ENCODE measurements at places on chromosomes 3 and 15.

DNA sequence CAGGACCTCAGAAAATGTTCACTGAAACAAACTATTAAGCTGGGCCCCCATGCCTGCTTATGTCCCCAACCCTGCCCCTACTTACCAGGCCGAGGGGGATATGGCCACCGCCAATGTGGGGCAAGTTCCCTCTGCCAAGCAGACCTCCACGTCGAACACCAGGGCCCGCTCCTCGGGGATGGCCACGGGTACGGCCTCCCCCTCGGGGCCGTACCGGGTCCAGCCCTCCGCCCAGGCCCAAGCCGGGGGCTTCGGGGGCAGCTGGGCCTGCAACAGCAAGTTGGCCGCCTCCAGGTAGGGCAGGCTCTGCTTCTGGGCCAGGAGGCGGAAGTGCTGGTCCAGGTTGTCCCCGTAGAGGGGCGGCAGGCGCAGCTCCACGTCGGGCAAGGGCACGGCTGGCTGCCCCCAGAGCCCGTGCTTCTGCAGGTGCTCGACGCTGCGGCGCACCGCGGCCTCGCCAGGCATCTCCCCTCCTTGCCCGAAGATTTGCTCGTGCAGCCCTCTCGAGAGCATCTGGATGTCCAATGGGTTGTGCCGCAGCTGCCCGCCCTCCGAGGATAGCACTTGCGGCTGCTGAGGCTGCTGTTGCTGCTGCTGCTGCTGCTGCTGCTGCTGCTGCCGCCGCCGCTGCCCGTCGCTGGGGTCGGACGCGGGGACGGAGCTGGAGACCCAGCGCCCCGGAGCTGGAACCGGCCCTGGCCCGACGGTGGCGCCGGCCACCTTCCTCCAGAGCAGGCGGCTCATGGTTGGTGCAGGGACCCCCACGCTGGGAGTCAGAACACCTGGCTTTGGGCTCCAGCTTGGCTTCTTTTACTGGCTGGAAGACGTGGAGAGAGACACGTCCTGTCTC lies 1.4 kb downstream of the POLG start:
- no peak for DNase-seq

DNA sequence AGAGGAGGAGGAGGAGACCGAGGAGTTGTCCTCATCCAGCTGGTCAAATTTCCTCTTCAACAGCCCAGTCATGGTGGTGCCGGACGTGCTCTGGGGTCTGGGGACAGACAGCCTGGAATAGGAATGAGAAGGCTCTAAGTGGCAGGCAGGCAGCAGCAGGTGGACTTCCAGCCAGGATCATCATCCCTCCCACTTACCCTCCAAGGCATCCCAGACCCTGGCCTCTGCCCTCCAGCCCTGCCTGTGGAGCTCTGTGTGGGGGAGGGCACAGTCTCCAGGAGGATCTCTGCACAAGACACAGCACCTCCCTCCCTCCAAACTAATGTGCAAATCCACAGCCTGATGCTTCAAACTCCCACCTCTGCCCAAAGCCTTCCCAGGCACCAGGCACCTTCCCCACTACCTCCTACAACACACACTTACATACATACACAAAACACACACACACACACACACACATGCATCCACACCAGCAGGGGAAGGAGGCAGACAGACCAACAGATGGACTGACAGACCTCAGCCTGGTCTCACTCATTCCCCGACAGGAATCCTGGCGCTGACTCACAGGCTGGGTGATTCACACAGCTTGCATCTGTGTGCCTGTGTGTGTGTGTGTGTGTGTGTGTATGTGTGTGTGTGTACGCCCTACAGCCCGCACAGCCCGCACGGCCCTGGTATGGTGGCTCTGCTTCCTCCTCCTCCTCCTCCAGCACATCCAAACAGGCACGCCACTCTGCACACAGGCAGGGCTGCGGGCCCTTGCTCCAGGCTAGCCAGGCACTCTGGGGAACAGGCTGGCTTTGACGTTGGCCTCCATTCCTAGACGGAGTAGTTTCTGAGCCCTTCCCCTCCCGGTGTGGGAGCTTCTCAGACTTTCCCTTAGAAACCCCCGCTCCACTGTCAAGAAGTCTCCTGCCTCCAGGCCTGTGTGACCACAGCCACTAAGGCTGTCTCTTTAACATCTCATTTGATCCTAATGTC lies 6.5 kb downstream of the CSRNP1 start:
- no peak for DNase-seq

DNA sequence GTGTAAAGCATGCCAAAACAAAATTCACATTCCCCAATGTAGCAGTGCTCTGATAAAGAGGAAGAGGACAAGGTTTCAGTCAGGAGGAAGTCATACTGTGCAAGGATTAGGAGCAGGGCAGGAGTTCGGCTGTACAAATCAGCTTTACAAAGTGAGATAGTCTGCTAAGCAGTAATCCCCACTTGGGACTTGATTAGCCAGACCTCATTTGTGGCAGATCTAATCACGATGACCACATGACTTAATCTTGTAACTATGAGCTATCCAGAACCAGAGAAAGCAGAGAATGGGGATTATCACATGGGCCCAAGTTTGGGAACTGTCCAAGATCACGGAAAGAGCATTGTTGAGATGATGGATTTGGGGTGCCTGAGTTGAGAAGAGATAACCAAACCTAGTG lies 7.8 kb downstream of the DCBLD2 start:
- no peak for DNase-seq

GRCh38 chr15:25184356-25185155 lies 229.8 kb downstream of the SNRPN start:
- DNase-seq: no peak

DNA sequence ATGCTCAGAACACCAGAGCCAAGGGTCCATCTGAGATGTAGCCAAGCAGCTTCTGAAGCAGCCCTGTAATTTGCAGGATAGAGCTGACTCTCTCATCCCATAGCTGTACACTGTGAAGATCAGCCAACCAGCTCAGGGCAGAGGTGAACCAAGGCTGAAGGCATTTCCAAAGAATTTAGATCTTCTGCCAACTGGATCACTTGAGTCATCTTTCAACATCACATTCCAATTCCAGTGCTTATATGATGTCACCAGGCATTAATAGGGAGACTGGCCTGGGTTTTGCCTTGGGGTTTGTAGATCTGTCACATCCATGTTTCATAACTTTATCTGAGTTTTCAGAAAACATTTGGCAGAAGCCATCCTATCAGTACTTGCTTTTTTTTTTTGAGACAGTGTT lies 98.2 kb downstream of the NR2F2 start:
- no peak for DNase-seq

DNA sequence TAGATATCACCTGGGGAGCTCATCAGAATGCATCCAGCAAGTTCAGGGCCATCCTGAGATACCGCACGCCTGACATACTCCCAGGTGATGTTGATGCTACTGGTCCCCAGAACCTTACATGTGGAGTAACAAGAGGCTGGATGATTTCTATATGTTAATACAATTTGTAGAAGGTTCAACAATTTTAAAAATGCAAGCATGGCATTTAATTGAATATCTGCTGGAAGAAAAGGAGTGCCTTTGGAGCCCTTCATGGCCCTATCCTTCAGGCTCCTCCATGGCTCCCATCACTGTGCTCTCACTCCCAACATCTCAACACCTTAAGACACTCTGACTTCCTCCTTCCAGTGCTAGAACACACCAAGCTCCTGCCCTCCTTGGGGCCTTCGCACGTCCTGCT lies 36.6 kb downstream of the LMCD1 start:
- DNase-seq: no peak

DNA sequence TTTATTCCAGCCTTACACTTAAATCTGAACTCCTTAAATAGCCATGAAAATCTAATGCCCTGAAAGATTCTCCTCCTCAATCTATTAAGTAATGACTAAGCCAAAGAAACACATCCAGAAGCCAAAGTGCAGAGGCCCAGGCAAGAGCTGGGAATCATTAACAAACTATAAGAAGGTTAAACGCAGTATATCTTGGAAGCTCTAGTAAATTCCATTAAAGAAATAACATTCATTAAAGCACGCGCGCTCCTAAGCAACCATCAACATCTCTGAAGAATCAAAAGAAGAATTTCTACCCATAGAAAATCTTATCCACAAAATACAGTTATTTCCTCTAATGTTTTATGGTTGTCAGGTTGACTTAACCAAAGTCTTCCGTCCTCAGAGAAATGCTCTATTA lies 29.5 kb downstream of the MB21D2 start:
- DNase-seq: no peak

DNA sequence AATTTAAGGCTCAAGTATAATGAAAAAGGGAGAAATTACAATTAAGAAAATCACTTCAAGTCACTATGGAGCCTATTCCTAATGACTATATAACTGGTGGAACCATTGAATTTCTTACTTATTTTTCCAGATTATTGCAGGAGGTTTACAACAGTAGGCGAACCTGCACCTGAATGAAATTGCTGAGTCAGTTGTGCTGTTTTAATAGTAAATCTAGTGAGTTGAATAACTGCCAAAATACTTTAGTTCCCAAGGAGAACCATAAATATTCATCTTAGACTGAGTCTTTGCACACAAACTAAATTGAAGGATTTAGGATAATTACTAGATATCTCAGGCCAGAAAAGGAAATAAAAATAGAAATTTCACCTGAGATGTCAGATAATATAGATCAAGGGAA lies 1052.8 kb downstream of the NAALADL2 start:
- DNase-seq: no peak

GRCh38 chr3:42071904-42072812 lies 19.0 kb upstream of the TRAK1 start:
- DNase-seq: no peak

- DNase-seq: no peak
Observed at GRCh38 chr3:171661484-171661883, 148.8 kb downstream of the PLD1 start.

- no peak for DNase-seq
Observed at GRCh38 chr3:142523921-142524566, 54.5 kb downstream of the ATR start.

DNA sequence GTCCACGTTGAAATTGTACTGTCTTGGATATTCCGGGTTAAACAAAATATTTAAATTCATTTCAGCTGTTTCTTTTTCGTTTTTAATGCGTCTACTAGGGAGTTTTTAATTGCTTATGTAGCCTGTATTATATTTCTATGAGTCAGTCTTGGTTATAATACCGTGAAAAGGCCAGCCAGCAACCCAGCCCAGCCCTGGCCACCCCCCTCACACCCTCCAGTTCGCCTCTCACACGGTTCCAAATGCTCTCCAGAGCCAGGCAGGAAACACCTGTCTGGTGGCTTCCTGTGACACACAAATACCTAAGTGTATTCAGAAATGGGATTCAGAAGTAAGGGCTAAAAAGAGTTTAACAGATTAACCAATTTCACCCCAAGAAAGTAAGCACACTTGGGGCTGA lies 4.4 kb downstream of the SH3BP5 start:
- no peak for DNase-seq

- no peak for DNase-seq
Observed at GRCh38 chr3:37435572-37435971, 261.2 kb upstream of the LRRFIP2 start.

GRCh38 chr3:72258361-72259141 lies 473.6 kb upstream of the PROK2 start:
- no peak for DNase-seq

GRCh38 chr3:196096382-196096953 lies 14.6 kb upstream of the TFRC start:
- no peak for DNase-seq

DNA sequence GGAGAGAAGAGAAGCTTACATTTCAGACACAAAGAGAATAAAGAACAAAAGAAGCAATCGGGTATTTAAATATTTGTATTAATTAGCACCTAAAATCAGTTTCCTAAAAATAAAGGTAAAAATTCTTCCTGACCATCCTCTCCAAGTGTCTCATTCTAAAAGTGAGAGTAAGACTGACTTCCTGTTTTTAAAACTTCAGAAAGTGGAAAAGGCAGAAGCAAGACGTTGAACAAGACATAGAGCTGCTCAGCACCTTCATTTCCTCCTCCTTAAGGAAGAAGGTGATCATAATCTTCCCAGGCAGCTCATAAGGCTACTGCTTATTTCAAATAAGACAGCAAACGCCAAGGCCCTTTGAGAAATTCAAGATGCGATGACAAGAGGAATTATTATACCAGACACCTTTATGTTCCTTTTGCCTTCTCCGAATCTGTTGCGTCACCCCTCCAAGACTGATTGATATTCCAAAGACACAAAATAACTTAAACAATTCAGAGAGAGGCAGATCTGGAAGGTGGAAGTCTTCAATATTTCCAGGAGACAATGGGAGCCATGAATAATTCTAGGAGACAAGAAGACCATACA lies 238.8 kb upstream of the TLE3 start:
- no peak for DNase-seq

DNA sequence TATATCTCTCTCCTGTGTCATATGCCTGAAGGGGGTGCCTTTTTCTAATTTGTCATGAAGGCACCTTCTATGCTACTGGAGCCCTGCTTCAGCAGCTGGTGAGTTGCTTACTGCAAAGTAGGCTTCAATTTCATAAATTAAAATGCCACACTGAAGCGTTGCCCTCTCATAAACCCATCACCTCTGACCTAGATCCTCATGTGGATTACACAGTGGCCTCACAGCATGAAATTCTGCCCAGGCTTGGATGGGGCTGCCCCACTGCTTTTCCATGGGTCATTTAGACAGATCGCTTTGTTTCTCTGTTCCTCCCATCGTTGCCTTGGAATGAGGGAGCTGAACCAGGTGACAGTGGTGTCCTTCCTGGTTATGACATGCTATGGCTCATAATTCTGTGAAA lies 131.2 kb downstream of the RPL22L1 start:
- no peak for DNase-seq

DNA sequence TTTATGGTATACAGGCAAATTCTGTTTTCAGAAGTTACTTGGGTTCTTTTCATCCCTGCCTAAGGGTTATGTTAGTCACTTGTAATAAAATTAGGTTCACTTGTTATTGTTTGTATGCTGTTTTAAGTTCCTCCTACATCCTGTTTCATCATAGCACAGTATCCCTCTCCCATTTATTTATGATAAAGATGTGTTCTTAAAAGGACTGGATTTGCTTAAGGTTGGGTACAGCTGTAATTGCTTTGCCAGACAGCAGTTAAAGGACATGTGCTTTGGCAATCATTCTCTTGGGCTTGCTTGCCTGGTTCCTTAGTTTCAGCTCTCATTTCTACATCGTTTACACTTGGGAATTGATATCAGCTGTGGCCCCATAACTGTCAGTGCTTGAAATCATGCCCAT lies 11.7 kb downstream of the ATP2C1 start:
- no peak for DNase-seq

GRCh38 chr15:25670621-25671020 lies 192.5 kb downstream of the ATP10A start:
- no peak for DNase-seq

- DNase-seq: no peak
Observed at GRCh38 chr3:64213962-64214379, 11.3 kb downstream of the PRICKLE2 start.

- DNase-seq: no peak
Observed at GRCh38 chr3:169764312-169764881, 463 bp downstream of the TERC start.

DNA sequence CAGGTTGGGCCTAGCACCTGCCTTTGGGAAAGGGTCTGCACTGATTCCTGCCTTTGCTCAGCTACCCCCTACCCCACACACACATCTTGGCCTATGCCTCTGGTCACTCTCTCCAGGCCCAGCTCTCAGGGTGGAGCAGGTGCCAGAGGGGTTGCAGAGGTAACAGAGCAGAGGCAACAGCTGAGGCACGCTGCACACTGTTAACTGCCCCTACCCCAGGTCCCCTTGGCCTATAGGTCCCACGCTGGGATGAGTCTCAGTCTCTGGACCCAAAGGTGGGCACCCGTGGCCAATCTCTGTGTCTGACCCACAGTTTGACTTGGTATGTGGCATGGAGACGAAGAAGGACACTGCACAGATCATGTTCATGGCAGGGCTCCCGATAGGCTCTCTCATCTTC lies 24.8 kb downstream of the SLC22A14 start:
- no peak for DNase-seq
